ENCODE measurements at places on chromosomes 6 and 20.

DNA sequence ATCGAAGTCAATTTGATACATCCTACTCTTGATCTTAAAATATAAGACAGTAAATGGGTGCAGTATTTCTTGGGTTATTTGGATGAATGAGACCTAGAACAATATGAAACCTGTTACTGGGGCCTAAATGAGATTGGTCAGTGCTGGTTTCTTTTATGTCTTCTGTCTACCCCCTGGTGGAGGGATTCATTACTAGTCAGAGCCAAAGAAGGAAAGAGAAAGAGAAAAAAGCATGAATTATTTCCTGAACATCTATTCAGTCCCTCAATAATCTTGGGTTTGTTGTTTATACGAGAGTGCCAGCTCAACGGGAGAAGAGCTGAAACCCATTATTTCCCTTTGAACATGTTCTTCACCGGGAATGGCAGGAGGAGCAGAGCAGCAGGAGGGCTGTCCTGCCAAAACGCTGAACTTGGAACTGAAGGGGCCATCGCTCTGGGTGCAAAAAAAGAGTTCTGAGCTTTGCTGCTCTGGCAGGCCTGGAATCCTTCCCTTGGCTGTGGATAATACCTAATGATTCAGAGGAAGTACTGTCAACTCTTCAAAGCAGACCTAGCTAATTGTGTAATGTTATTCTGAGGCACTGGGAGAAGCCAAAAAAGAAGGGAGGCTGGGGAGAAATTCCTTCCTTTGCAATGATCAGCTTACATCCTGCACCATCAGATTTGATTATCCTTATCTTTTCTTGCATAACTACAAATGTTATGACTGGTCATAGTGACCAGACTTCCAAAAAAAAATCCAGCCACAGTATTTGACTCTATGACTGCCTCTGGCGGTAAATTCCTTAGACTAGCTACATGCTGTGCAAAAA lies 72.0 kb downstream of the BLOC1S5 start:
- no peak for DNase-seq

DNA sequence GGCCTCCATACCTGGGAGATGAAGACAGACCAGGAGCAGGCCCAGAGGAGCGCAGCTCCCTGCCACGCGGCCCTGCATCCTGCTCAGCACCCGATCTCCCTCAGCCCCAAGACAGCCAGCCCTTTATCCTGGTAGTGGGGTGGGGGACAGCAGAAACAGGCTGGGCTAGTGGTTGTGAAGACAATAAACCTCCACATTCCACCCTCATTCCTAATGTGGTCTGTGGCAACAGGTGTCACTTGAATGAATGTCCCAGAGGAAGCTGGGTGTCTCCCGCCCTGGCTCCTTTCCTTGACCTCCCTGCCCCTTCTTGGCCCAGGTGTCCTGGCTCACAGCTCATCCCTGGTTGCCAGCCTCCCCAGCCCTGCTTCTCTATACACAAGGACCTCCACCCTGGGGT lies at the start of gene C6orf15:
Gene C6orf15 (minus strand): TSS at position 98 of the 400 bp plus-strand sequence. CDS start 20 bp downstream, at position 78.
- DNase-seq = no peak

DNA sequence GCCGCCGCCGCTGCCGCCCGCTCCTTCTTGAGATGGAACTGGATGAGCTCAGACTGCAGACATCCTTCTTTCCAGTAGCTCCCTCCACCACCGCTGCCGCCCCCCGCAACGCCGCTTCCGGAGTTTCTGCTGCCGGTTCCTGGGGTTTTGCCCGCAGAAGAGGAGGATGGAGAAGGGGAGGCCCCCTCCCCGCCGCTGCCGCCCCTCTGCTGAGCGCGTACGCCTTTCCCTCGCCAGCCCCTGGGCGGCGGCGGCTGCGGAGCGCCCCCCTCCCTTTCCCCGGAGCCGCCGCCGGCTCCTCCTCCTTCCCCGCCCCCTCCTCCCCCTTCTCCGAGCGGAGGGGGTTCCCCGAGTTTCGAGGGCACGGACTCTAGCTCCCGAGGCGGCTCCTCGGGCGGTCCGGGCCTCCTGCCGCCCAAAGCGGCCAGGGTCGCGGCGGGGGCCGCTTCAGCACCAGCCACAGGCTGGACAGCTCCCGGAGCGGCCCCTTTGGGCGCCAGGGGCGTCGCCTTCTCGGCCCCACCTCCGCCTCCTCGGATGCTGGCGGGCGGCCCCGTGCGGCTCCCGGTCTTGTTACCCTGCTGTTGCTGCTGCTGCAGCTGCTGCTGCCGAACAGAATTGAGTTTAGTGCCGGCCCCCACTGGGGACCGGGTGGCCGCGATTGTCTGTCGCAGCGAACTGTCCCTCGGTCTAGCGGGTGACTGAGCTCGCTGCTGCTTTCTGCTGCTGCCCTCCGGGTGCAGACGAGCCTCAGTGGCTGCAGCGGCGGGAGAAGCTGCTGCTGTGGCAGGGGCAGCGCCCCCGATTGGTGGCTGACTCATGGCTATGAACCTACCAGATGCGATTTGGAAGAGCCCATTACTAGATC lies 3.1 kb downstream of the MTCL3 start:
- no peak for DNase-seq

DNA sequence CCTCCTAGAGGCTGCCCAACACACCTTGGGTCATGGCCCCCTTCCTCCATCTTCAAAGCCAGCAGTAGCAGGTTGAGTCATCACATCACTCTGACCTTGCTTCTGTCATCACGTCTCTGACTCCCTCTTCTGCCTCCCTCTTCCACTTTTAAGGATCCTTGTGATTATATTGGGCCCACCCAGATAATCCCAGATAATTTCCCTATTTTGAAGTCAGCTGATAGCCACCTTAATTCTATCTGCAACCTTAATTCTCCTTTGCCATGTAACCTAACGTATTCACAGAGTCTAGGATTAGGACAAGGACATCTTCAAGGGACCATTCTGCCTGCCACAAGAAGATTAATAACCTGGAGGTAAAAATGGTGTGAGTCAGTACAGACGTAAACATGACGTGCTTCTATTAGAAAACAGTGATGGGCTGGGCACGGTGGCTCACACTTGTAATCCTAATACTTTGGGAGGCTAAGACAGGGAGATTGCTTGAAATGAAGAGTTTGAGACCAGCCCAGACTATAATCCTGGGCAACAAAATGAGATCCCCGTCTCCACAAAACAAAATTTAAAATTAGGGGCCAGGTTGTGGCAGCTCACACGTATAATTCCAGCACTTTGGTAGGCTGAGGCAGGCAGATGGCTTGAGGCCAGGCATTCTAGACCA lies 3.3 kb downstream of the ZSWIM3 start:
- DNase-seq = no peak

- no peak for DNase-seq
These were observed 382.1 kb upstream of the TSHZ2 start for GRCh38 chr20:52590100-52590499.

GRCh38 chr6:44915111-44915510 lies 413.0 kb upstream of the RUNX2 start:
- DNase-seq = no peak

DNA sequence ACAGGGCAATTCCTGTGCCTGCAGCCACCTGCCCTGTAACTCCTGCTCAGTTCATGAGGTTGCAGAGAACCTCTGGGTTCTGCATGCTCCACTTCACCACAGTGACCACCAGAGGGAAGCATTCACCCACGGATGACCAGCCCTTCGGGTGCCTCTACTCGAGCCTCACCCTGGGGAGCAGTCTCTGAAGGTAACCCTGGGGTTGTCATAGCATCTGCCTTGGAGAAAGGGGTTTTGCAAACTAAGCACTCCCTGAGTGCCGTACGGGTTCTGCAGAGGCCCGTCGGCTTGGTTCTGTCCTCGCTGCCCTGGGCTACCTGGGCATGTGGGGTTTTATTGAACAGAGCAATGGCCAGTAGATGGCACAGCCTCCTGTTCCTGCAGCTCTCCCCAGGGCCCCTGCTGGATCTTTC lies 10.2 kb upstream of the CST5 start:
- DNase-seq = peak; percentile 45

DNA sequence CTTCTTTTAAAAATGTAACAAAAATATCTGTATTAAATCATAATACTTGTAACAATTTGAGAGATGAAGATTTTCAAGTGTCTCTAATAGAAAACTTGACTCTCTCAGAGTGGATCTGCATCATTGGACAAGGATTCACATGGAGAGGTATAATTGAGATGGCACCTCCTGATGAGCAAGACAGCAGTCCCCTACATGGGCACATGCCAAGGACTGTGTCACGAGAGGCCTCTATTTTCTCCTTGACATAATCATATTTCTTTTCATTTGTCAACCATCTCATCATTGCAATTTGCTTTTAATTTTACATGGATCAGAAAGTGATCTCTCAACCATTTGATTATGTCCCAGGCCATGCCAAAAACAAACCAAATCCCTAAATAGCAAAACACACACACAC lies 206.8 kb upstream of the THEMIS start:
- DNase-seq = no peak

DNA sequence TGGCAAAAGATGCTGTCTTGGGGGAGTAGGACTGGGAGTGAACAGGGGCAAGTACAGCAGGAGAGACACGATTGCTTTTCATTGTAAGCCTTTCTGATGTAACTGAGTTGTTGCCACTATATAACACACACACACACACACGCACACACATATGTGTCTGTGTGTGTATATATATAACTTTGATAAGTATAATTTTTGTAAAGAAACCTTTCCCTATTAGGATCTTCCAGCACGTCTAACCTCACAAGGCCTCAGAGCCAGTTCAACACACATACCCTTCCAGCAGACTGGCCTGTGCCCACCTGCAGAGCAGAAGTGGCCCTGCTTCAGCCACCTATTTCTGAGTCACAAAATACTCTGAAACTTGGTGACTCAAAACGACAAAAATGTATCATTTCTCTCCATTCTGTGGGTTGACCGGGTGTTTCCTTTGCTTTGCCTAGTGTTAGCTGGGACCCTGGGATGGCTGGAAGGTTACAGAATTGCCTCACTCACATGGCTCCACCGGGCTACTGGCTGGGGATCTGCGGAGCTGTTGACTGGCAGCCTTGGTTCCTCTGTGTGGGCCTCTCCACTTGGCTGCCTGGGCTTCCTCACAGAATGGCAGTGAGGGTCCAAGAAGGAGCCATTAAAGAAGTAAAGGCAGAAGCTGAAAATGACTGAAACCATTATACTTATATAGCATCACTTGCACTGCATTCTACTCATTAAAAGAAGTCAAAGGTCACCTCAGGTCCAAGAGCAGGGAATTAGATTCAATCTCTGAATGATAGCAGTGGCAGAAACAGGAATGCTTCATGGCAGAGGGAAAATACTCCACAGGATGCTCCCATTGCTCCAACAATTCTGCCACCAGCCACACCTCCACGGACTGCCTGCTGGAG lies 126.4 kb downstream of the BANF2 start:
- DNase-seq = no peak

GRCh38 chr6:170152124-170152926 lies 138.6 kb downstream of the DLL1 start:
- DNase-seq = no peak

DNA sequence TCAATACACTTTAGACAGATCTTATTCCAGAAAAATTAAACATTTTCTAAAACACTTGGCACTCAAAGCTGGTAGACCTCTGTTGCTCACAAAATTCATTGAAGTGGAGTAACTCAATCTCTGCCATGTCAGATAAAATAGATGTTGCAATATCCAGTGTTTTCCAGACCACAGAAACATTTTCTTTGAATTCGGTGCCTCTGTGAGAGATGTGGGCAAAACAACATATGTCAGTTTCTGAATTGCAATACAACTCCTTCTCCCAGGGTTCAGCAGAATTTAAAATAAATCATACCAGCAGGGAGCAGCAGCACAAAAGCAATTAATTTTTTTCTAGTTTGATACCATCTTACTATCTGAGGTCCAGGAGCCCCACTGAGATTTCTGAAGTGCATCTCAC lies 11.3 kb upstream of the PKHD1 start:
- no peak for DNase-seq

- DNase-seq = no peak
These were observed 235.0 kb downstream of the HTR1B start for GRCh38 chr6:77228279-77228678.

GRCh38 chr6:3510178-3510577 lies 53.3 kb upstream of the SLC22A23 start:
- no peak for DNase-seq

DNA sequence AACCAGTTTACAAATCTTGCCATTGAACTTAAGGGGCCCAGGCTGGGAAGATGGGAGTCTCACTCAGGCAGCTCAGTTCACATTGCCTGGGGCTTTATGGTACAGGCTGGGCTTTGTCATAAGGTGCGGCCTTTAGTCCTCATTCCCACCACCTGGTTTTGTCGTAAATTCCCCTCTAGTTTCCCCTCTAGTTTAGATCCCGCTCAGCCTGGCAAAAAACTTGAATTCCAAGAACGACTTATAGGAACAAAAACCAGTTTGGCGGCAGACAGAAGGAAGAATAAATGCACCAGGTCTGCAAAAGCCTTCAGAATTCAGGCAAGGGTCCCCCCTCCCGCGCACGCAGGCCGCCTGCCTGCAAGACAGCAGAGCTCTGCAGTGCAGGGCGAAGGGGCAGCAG lies 4.1 kb downstream of the BMP7 start:
- DNase-seq = no peak

DNA sequence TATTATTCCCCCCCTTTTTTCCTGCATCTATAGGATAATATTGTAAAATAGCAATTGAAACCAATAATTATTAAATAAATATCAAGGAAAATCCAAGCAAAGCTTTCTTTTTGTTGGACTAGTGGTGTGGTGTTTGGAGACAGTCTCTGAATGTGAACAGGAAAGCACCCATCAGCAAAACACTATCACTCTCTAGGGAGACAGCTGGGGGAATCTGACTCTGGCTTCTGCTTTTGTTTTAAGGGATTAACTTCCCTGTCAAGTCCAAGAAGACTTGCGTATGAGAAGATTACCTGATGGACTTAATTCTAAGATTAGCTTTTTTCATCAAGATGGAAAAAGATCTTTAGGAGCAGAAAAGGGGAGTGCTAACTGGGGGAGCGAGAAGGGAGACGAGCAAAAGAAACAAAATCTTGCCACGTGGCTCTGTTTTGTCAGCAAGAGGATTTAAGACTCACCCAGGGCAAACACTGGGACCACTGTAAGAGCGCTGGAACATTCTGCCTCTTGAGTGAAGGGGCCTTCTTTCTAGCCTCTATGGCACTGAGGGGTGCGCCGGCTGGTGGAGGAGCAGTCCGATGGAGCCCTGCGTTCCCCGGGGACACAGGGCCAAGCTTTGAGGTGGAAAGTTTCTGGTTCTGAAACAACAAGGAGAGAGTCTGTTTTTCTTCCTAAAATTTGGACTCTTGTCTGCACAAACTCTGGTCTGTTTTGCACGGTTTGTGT lies 570 bp downstream of the TULP4 start:
- no peak for DNase-seq

DNA sequence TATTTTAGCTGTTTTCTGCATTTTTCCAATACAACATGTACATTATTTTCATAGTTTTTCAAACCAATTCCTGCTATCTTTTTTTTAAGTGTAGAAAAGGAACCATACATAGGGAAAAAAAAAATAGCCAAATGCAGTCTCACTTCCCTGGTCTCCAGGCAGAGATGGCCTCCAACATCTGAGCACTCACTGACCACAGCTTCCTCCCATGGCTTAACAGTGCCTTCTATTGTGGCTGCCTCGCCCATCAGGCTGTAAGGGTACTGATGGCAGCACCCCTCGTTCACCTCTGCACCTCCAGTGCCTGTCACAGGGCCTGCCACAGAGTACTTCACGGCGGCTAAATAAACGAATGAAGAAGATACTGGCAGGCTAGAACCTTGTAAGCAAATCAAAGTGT lies 591.1 kb downstream of the PTPRT start:
- DNase-seq = no peak

GRCh38 chr20:62607366-62608217 lies 34.7 kb upstream of the SLCO4A1 start:
- DNase-seq = no peak

GRCh38 chr6:9085054-9085708 lies 649.8 kb upstream of the SLC35B3 start:
- DNase-seq = no peak

All from iPS DF 19.7 (cell line).